ENCODE measurements at places on chromosomes 12 and 14.

DNA sequence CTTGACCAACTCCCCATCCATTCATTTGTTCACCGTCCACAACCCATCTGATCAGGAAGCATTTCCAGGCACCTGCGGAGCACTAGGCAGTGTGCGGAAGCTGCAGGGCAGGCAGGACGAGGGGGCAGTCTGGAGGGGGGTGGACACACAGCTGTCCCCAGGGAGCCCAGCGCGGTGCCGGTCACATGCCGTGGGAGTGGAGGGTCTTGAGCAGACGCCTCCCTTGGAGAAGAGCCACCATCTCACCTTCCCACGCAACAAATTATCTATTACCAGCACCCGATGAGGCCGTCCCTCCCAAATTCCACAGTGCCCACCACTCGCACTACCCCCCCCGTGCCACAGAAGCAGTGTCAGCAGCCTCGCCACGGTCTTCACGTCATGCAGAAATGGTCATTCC lies 10.8 kb downstream of the DLK1 start:
- DNase-seq: no peak

GRCh38 chr14:103871596-103872480 lies 24.5 kb upstream of the PPP1R13B start:
- peak; percentile 76 for DNase-seq

- DNase-seq: no peak
These were observed 136.1 kb upstream of the WSCD2 start for GRCh38 chr12:107992870-107993451.

- no peak for DNase-seq
These were observed 11.8 kb upstream of the FBXO21 start for GRCh38 chr12:117202033-117202432.

GRCh38 chr14:95561001-95561412 lies 26.2 kb downstream of the GLRX5 start:
- DNase-seq: peak; percentile 85

GRCh38 chr12:110079477-110080400 lies 31.4 kb upstream of the C12orf76 start:
- peak; percentile 67 for DNase-seq

GRCh38 chr12:57606399-57606798 lies 1.8 kb downstream of the DTX3 start:
- no peak for DNase-seq

DNA sequence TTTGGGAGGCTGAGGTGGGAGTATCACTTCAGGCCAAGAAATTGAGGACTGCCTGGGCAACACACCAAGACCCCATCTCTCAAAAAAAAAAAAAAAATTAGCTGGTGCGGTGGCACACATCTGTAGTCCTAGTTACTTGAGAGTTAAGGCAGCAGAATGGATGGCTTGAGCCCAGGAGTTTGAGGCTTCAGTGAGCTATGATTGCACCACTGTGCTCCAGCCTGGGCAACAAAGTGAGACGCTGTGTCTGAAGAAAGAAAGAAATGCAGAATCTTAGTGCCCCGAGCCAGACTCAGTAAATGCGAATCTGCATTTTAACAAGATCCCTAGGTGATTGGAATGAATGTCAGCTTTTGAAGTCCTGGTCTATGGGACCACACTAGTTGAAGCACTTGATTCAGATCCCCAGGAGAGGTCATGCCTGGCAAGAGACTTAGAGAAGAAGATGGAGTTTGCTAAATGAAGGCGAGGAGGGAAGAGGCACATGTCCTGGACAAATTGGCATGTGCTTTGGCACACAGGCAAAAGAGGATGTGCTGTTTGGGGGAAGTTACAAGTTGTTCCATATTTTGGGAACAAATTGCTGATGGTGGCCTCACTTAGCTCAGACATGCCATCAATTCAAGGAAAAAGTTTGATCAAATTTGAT lies 56.6 kb downstream of the DRAM1 start:
- no peak for DNase-seq

GRCh38 chr12:56572288-56572687 lies 50.7 kb downstream of the RBMS2 start:
- DNase-seq: no peak

GRCh38 chr12:80374615-80375014 lies 69.4 kb upstream of the PTPRQ start:
- no peak for DNase-seq

- DNase-seq: no peak
These were observed 224.0 kb downstream of the TTC6 start for GRCh38 chr14:37819155-37820015.

DNA sequence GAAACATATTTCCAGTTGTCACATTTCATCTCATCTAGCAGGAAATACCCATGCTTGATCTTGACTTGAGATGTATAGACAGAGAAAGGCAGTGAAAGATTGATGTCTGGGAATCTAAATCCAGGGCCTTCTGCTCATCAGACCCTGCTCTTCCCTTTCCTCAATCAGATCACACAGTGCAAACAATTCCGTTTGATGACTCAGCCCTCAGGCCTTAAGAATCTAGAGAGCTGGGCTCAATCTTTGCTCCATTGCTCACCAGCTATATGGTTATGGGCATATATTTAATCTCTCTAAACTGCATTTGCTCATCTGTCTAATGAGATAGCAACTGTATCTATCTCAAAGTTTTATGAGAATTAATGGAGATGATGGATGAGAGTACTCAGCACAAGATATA lies 201.8 kb upstream of the CCDC196 start:
- DNase-seq: no peak

DNA sequence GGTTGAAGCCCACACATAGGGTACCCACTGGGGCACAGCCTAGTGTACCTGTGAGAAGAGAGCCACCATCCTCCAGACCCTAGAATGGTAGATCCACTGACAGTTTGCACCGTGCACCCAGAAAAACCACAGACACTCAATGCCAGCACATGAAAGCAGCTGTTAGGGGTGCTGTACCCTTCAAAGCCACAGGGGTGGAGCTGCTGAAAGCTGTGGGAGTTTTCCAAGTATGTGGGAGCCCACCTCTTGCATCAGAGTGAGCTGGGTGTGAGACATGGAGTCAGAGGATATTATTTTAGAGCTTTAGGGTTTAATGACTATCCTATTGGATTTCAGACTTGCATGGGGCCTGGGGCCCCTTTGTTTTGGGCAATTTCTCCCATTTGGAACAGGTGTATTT lies 30.5 kb downstream of the TSPAN19 start:
- DNase-seq: no peak

- DNase-seq: no peak
These were observed 334.5 kb downstream of the TMEM121 start for GRCh38 chr14:105860615-105861580.

DNA sequence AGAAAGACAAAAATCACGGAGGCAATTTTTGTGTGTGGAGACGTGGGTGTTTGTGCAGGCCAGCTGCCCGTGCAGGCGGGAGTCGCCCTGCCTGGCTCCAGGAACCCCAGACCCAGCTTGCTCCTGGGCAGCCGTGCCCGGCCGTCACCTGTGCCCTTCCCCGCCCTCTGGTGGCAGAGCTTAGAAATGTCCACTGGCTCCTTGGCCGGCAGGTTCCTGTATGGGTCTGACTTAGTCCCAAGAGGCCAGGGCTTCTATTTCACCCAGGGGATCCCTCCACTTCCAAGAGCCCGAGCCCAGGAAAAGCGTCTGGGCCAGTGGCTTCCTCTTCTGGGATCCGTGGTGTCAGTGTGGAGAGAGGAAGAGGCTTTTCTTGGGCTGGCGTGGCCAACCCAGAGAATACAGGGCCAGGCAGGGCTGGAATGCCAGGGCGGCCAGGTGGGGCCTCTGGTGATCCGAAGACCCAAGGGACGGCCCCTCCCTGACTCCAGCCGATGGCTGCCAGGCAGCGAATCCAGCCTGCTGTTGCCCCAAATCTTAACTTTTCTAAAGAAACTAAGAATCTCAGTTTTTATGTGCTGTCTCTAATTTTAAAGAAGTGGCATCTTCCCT lies 120.9 kb downstream of the TMEM132C start:
- DNase-seq: peak; percentile 9

- no peak for DNase-seq
These were observed 449.1 kb upstream of the SOX5 start for GRCh38 chr12:24398605-24399004.

DNA sequence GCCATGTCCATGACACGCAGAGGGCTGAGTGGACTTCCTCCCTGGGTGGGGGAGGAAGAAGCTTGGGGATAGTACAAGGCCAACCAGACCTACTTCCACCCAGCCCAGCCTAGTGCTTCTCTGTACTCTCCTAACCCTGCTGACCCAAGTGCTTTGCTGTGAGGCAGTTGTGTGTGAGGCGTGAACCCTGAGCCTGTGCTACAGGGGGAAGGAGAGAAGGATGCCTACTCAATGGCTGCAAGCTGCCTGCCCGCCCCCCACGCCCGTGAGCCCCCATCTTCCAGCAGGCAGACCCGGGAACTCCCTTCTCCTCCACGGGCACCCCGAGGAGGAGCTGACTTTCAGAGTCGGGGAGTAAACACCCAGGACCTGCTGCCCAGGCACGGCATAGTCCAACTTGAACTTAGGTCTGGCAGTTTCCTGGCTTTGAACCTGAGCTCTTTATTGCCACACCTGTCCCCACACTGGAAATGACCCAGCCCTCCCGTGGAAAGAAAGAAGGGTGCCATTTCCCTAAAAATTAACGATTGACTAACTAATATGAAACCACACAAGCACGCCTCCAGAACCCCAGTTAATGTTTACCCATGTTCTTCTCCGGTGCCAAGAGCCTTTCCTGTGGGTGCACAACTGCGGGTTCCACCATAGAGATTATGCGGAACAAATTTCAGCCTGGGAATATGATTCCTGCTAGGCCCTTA lies 10.8 kb downstream of the ALDH2 start:
- DNase-seq: no peak

GRCh38 chr12:5989621-5990020 lies 44.6 kb upstream of the ANO2 start:
- DNase-seq: no peak

GRCh38 chr14:55136885-55137786 lies 8.1 kb downstream of the LGALS3 start:
- no peak for DNase-seq

- DNase-seq: no peak
These were observed 17.2 kb upstream of the RAD52 start for GRCh38 chr12:966724-967123.

DNA sequence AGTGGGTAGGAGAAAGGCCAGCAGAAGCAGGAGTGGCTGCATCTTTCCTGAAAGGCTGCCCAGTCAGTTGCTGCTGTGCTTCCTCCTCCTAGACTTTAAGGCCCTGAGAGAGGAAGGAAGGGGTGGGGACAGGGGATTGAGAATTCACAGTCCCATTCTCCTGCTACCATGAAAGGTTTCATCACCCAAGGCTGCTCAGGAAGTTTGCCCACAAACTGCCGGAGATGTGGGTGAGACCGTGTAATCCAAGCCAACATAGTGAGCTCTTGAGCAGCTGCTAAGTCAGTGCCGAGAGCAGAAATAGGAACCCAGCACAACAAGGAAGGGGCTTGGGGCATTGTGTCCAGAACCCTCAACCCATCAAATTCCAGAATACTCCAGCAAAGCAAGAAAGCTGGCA lies at the start of gene CTSG:
Gene CTSG, minus strand, starts transcription at position 69 of the 400 bp plus-strand sequence. Its CDS starts 27 bp downstream, at position 42.
- DNase-seq: no peak

GRCh38 chr14:41875116-41875515 lies 268.4 kb downstream of the LRFN5 start:
- no peak for DNase-seq
